ENCODE measurements at places on chromosomes 2 and 18. TPM values are rescaled to one million over a fixed set of nuclear protein-coding genes. Genes with fewer than 3 reads are reported as not detected.

Gene RFTN2
- 1.0 TPM for total RNA-seq

Gene RAB27B
- total RNA-seq, result 0.31 TPM

- no peak for DNase-seq
Measured at GRCh38 chr18:66553824-66554223, 50.1 kb downstream of the CDH19 start.

Gene ZSWIM2
- total RNA-seq, result not detected

- DNase-seq, result no peak
Measured at GRCh38 chr2:72118951-72119350, 28.7 kb downstream of the CYP26B1 start.

Gene ZSCAN30
- total RNA-seq, result 15.5 TPM

GRCh38 chr18:45166836-45167551 is 448.3 kb upstream of the SLC14A2 start:
- no peak for DNase-seq

Gene ACVR1
- 20.0 TPM for total RNA-seq

Gene ACYP2
- total RNA-seq, result 1.1 TPM

DNA sequence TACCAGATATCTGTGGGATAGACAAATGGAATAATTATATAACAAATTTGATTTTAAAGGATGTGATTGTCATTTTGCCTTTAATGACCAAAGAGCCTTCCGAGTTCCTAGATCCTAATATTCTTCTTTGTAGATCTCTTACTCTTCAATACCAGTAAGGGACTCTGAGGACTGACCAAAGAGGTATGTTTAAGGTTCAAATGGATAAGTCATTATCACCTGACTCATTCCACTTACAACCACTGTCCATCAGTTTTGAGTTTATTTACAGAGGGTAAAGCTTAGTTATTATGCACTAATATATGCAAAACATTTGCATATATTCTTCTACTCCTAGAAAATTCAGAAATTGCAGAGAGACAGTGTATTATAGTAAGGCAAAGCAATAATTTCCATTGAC is 62.7 kb downstream of the CCDC148 start:
- no peak for DNase-seq

DNA sequence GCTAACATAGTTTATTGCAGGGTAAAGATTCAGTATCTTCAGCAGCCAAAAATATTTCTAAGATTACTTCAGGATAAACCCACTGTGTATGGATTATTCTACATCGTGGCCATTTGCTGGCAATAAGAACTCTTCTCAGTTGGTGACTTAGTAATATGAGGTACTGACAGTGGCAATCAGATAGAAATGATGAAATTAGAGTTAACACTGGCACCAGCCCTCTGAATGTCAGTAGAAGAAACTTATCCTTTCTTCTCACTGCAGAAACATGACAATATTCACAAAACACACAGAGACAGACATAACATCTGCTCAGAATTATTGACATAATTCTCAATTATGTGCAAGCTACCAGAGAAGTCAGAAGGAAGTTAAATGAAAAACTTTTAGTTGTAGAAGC is 246.3 kb upstream of the COL3A1 start:
- DNase-seq, result no peak

DNA sequence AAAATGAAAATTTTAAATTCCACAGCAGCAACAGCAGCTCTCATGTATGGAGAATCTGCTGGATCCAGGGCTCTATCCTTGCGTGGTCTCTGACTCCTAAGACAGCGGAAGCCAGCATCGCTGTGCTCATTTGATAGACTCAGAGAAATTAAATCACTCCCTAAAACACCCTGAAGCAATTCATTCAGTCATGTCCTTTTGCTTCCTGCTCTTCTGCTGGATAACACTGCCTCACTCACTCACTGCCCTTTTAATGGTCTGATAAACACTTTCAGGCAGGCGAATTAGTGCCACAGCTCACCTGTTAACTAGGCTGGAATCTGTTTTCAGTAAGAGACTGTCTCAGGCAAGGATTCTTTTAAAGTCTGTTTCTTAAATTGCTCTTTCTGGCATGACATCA is 10.0 kb downstream of the WIPF1 start:
- no peak for DNase-seq

GRCh38 chr18:9535430-9535991 is 60.2 kb downstream of the RALBP1 start:
- no peak for DNase-seq

Gene DNAJC5G
- 0.39 TPM for total RNA-seq

Gene ITGB6
- total RNA-seq, result not detected

DNA sequence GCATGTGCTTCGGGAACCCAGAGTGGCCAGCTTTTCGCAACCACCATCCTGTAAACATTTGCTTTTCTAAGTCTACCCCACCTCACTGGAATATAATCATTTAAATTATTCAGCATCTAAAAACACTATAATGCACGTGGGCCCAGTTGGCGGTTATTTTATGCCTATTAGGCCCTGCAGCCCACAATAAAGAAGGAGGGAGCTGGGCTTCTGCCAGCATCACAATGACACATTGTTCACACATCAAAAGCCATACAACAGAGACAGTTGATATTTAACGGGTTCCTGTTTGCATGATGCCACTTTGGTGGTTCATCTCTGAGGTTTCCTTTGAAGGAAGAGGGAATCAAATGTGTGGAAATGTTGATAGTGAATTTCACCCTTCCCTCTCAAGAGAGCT is 916.0 kb upstream of the CELF4 start:
- no peak for DNase-seq

Gene SCYGR8
- total RNA-seq, result not detected

Gene XPO1
- 479 TPM for total RNA-seq

DNA sequence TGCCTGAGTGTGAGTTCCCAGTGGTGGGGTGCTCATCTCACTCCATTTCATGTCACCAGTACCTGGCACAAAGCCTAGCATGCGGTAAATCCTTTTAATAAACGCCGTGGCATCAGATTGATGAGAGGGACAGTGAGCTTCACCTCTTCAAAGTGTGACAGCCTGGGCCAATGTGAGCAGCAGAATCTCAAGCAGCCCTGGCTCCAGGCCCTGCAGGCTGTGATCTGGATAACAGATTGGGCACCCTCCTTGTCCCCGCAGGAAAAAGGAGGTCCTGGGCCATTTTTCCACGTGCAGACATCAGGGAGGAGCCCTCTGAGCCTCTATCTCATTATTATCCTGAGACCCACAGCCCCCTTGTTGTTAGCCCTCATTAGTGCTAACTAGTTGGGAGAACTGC is 34.8 kb downstream of the TET3 start:
- DNase-seq, result no peak

- DNase-seq, result no peak
Measured at GRCh38 chr18:38458698-38459097, 893.1 kb upstream of the CELF4 start.

Gene UGT1A4
- total RNA-seq, result not detected

All from GM23338 (cell line).